ENCODE measurements at places on chromosomes 13 and 19.

- DNase-seq: no peak
These were observed 628 bp upstream of the SLC17A7 start for GRCh38 chr19:49441960-49442350.

- no peak for DNase-seq
These were observed 34.0 kb upstream of the SPRY2 start for GRCh38 chr13:80374901-80375300.

GRCh38 chr13:73849292-73849691 is 284.9 kb downstream of the KLF12 start:
- peak; percentile 25 for DNase-seq

- no peak for DNase-seq
These were observed 8.6 kb downstream of the MIR17HG start for GRCh38 chr13:91355826-91356710.

GRCh38 chr13:73372666-73373627 is 314.1 kb downstream of the KLF5 start:
- DNase-seq: no peak

DNA sequence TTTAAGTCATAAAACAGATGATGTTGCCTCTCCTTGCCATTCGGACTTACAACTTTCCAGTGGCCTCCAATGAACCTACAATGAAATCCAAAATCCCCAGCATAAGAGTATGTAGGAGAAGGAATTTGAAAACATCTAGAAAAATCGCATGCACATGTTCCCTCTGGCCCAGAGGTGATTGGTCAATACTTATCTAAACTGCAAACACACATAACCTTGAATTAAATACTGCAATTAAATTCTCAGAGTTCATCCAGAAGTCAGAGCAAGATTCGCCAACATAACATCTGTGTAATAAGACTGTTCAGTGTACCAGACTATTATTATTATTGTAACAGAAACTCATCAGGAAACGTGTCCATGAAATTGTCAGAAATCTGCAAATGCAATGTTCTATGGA is 82.2 kb upstream of the USP29 start:
- DNase-seq: no peak

DNA sequence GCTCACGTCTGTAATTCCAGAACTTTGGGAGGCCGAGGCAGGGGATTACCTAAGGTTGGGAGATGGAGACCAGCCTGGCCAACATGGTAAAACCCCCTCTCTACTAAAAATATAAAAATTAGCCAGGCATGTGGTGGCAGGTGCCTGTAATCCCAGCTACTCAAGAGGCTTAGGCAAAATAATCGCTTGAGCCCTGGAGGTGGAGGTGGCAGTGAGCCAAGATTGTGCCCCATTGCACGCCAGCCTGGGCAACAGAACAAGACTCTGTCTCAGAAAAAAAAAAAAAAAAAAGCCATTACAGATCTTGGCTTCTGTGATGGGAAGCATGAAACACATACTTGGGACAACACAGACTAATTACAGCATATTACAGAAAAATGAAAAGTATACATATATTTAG is 1404.5 kb upstream of the SPRY2 start:
- DNase-seq: no peak

- DNase-seq: no peak
These were observed 31.2 kb upstream of the F7 start for GRCh38 chr13:113074401-113074800.

DNA sequence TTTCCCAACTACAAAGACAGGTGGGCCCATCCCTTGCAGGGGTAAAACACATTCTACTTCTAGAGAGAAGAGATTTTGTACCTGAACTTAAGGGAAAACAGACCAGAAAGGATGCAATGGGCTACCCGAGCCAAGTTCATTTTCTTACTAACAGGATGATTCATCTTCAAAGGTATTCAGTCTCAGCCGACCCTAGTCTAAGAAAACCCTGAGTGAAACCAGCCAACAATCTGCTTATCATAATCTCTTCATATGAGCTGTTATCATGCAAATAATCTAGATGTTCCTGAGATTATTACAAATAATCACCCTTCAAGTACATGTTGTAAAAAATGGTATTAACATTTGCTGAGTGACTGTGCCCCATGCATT is 15.6 kb downstream of the PABPC3 start:
- no peak for DNase-seq

DNA sequence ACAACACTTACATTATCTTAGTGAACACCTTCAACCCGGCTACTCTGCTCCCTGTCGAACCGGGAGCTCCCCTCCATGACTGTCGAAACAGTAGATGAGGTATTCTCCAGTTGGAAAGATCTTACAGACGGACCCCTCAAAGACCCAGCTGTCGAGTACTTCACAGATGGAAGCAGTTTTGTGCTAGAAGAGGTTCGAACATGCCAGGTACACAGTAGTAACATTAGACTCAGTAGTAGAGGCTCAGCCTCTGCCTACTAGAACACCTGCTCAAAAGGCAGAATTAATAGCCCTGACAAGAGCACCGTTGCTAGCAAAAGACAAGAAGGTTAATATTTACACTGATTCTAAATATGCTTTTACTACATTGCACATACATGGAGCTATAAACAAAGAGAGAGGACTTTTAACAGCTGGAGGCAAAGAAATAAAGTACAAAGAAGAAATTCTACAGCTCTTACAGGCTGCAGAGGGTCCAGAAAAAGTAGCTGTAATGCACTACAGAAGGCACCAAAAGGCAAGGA is 13.6 kb upstream of the SLC15A1 start:
- DNase-seq: no peak

DNA sequence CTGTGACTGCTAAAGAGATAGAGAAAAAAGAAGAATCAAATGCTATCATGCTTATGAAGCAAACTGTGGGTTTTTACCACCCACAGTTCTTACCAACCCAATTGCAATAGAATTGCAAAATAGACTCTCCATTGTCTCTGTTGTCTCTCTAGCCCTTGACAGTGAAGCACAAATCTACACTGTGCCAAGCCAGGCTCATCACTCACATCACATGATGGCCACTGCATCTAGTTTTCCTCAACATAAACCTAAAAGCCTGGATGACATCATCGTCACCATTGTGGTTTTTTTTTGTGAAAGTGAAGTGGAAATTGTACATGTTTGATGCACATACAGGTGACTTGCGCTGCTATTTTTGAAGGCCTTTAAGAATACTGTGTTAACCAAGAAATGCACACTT is 56.1 kb downstream of the KL start:
- no peak for DNase-seq

DNA sequence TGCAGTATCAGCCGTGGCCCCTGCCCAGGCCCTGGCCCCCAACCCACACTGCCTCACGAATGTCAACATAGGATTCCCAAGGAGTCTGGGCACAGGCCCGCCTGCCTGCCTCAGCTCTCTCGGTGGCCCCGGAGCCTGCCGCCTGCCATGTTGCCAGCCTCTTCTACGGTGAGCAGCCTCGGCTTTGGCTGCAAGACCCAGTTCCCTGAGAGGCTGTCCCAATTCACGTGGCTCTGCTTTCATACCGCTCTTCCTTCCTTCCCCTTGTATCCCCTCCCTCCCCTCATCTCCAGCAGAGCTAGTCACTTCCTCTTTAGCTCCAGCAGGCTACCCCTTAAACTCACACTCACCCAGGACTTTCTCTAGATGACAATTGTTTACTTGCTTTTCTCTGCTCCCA is 42.7 kb downstream of the SERP2 start:
- no peak for DNase-seq

GRCh38 chr13:83281654-83282053 is 600.6 kb downstream of the SLITRK1 start:
- no peak for DNase-seq

DNA sequence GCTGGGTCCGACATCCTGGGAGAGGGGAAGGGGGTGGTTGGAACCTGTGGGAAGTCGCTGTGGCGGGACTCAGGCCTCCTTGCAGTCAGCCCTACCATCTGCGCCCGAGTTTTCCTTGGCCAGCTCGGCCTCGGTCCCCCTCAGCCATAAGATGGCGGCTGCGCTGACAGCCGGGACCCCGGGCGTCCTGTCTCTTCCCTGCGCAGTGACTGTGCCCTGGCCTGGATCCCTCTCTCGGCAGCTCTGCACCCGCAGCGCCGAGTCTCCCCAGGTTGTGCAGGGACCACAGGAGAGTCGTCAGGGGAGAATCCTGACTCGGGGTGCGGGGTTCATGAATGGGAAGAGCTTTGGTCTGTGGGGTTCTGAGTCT is 345 bp downstream of the ZNF257 start:
- DNase-seq: no peak

GRCh38 chr13:85500696-85501256 is 298.4 kb downstream of the SLITRK6 start:
- no peak for DNase-seq

DNA sequence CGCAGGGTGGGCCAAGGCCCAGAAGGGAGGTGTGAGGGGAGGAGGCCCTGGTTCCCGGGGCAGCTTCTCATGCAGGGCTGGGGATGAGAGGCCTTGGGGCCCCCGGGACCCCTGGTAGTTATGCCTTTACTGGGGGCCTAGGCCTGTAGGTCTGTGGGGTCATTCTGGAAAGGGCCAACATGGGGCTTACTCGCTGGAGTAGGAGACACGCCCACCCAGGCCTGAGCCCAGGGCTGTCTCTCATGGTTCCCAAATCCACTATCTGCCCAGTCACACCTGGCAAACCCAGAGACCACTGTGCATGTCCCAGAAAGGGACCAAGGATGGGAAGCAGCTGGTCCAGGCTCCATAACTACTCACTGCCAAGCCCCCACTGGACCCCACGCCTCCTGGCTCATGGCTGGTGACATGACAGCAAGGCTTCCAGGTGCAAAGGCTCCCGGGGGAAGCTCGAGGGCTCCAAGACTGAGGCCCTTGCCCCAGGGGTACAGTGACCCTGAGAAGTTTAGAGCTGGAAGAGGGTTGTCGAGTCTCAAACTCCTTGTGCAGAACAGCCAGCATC is 64.2 kb upstream of the ATP12A start:
- no peak for DNase-seq

DNA sequence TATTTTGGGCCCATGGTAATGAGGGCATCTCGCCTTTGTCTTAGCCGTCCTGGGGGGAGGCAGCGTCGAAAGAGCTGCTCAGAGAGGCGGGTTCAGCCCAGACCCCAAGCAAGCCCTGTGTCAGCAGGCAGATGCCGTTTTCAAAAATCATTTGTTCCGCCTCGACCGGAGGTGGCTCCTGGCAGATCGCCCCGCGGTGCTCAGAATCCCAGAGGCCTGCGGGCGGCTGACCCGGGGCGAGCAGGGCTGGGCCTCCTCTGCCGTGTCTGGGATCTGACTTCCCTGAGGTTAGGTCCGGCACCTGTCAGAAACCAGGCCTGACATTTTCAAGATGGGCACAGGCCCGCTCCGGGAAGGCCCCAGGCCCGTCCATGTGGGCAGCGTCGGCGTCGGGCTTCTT is 36.1 kb downstream of the CRTC1 start:
- DNase-seq: no peak

DNA sequence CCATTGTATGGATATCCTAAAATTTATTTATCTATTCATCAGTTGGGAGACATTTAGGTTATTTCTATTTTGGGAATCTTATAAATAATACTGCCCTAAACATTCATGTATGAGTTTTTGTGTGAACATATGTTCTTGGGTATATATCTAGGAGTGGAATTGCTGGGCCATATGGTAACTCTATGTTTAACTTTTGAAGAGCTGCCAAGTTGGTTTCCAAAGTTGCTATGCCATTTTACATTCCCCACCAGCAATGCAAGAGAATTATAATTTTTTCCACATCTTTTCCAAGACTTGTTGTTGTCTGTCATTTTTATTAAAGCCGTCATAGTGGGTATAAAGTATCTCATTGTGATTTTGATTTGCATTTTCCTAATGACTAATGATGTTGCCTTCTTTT is 48.2 kb upstream of the CALM3 start:
- no peak for DNase-seq

- DNase-seq: peak; percentile 81
These were observed 5.5 kb upstream of the ZNF428 start for GRCh38 chr19:43624933-43625332.

GRCh38 chr19:16293118-16294091 is 31.2 kb upstream of the KLF2 start:
- DNase-seq: no peak

DNA sequence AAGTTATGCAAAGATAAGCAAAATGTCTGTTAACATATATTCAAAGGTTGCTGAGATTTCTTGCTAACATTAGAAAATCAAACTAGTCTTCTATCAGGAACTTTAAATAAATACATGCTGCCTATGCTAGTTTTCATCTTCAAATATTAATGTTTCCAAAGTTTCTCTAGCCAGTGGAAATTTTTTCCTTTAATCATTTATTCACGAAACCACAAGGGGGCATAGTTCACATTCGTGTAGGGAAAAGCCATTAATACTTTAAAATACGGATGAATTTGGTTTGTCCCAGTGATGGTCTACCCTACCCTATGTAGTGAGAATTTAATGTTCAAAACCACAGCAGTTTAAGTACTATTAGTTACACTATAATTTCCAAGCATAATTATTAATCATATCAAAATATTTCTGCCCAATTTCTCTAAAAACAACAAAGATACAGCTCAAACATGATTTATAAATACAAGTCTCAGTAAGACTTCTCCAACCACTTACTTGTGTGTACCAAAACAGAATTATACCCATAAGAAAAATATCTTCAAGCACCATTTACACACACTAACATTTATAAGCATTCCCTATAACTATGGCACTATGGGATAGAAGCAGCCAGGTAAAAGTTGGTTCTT is 16.2 kb downstream of the NUFIP1 start:
- peak; percentile 32 for DNase-seq

DNA sequence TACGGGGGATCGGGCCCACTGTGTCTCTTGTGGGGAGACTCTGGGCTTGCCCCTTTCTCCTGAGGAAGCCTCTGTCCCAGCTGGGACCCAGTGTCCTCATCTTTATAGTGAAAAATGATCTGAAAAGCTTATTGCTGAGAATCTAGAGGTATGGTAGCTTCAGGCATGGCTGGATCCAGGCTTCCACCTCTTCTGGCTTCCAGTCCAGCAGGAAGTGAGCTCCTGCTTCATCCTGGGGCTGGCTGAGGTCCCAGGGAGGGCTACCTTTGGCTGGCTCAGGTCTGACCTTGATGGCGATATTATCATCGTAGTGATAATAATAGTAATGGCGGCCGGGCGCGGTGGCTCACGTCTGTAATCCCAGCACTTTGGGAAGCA is 3.0 kb downstream of the SLC5A5 start:
- DNase-seq: no peak

GRCh38 chr19:35194012-35194984 is 34.2 kb downstream of the FAM187B start:
- no peak for DNase-seq

- no peak for DNase-seq
These were observed 245.7 kb downstream of the DNAJC15 start for GRCh38 chr13:43269037-43269481.

- DNase-seq: no peak
These were observed 293.9 kb downstream of the ABCC4 start for GRCh38 chr13:95007322-95007721.
